ENCODE measurements at places on chromosomes 3 and 15.

DNA sequence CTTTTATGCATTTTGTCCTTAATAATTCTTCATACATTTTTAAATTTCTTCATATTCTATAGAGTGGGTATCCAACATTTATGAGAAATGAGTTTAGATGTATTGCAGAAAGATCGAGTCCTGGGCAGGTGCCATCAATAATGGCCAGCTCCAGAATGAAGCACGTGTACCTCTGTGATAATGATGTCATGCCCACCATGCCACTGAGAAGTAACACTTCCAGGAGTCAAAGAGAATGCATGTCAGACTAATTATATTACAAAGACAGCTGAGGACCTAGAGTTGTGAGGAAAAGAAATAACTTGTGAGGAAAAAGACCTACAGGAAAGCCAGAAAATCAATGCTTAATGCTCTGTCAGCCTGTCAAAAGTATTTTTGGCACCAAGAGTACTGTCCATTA lies 157.4 kb upstream of the P2RY1 start:
- DNase-seq = no peak

DNA sequence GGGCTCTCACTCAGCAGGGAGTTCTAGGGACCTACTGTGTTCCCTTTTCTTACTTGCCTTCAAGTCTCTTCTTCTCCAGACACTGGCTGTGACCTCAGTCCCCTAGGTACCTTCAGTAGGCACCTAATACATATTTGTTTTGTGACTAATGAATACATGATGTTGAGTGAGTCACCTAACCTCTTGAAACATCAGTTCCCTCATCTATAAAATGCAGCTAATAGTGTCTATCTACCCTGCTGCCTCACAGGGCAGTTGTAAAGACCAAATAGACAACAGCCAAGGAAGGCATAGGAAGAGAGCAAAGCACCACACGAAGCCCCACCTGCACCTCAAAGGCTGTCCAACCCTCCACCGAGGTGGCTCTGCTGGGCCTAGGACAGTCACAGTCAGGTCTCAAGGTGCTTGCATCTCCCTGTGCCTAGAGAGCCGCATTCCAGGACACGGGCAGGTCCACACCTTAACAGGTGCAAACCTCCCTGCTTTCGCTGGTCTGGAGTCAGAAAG lies 29.1 kb downstream of the DAPK2 start:
- DNase-seq = no peak

- DNase-seq = no peak
Observed at GRCh38 chr3:52835766-52836470, 1.1 kb upstream of the MUSTN1 start.

DNA sequence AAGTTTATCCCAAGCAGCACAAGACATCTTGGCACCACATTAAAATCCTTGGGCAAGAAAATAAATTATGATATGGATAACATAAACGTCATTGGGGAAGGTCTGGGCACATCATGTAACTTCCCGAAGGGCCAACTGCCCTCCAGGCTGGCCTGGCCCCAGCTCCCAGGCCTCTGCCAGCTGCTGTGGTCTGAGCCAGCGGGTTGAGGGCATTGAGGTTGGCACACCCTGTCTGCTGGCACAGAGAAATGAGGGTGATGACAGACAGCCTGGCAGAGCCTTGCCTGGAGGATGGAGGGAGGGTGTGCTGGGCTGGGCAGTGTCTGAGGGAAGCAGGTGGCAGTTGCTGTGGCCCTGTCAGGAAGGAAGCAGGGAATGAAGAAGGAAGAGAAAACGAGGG lies 3.3 kb upstream of the RBSN start:
- DNase-seq = no peak

DNA sequence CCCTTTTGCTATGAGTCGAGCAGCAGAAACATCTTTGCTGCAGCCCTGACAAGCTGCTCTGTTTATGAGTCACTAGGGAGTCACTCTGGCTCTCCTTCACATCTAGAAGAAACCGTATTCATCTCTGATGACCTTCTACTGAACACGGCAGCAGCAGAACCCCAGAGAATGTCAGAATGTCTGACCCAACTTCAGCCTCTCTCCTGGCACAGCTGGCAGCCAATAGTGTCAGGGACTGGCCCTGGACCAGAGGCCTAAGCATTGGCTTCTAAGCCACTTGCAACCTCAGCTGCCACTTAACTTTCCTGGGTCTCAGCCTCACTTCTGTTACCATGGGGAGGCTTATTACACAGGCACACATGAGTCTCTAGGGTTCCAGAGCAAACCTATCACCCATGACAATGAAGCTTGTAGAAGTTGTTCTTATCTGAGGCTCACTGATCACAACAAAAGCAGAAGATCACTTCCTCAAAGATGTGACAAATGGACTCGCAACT lies 184.1 kb upstream of the TLE3 start:
- no peak for DNase-seq

GRCh38 chr15:92663250-92663951 lies 7.8 kb upstream of the FAM174B start:
- no peak for DNase-seq

GRCh38 chr15:39629906-39630305 lies 49.0 kb downstream of the THBS1 start:
- DNase-seq = no peak

- DNase-seq = no peak
Observed at GRCh38 chr15:79208179-79208578, 74.3 kb upstream of the ANKRD34C start.

- no peak for DNase-seq
Observed at GRCh38 chr15:75229191-75230015, 27.7 kb downstream of the C15orf39 start.

DNA sequence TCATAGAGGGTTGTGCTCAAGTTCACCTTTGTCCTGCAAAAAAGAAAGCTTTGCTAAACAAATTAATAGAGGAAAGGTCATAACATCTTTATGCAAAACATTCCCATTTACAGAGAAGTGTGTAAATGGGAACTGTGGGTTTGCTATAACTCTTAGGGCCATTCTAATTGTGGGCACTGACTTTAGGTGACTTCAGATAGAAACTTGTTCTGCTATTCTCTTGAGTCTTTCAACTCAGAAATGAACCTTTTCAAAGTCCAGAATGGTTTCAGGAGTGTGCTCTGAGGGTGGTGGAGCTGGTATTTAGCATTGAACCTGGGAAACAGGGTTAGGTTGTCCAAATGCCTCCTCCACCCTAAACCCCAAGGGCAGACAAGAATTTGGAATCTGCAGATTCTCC lies 34.0 kb downstream of the SPTSSB start:
- no peak for DNase-seq

DNA sequence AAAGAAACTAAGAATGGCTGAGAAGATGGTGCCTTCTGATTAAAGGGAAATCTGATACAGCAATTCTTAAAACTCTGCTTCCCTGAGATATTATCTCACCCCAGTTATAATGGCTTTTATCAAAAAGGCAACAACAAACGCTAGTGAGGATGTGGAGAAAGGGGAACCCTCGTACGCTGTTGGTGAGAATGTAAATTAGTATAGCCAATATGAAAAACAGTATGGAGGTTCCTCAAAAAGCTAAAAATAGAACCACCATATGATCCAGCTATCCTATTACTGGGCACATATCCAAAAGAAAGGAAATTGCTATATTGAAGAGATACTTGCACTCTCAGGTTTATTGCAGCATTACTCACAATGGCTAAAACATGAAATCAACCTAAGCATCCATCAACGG lies 65.1 kb downstream of the GOLIM4 start:
- no peak for DNase-seq

- DNase-seq = no peak
Observed at GRCh38 chr15:47442371-47442770, 274.9 kb upstream of the SEMA6D start.

DNA sequence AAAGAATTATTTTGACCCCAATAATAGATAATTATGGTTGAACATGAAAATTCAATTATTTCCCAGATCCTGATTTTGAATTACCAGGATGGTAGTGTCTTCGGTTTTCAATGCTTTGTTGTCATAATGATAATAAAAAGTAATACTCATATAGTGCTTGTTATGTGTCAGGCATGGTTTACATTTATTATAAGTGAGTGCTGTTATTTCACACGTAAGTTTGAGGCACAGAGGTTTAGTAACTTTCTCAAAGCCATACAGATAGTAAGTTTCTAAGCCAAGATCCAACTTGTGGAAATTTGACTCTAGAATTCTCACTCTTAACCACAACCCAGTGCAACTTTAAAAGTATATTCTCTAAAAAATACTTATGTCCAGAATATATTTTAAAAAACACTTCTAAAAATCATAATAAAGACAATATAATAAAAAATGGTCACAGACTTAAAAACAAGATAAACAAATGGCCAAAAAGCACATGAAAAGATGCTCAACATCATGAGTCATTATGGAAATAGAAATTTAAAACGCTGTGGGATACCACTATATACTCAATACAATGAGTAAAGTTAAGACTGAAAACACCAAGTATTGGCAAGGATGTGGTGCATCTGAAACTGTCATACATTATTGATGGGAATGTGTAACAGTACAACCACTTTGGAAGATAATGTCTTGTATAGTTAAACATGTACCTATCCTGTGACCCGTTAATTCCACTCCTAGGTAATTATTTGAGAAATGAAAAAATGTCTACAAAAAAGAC lies 45.2 kb downstream of the SPRED1 start:
- DNase-seq = no peak

DNA sequence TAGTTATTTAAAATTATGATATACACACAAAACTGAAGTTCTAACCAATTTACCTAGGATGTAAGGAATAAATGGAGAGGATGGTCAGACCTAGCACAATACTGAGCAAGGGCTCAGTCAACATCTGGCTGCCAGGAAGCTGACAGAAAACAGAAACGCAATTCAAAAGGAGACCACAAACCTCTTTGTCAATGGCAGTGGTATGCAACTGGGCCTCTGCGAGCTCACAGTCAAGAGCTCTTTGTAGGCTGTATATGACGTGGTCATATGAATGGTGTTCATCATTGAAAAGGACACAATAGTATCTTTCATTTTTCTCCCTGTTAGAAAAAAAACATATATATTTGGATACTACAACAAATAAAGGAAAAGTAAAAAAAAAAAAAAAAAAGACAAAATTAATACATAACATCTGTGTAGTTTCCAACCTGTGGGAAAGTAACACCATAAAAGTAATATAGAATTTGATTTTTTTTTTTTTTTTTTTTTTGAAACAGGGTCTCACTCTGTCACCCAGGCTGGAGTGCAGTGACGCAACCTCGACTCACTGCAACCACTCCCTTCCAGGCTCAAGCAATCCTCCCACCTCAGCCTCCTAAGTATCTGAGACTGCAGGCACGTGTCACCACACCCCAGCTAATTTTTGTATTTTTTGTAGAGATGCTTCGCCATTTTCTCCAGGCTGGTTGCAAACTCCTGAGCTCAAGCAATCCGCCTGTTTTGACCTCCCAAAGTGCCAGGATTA lies 37.9 kb downstream of the UBR1 start:
- no peak for DNase-seq

GRCh38 chr3:61927332-61927731 lies 366.0 kb downstream of the PTPRG start:
- DNase-seq = no peak

GRCh38 chr3:37456270-37456708 lies 281.9 kb upstream of the LRRFIP2 start:
- DNase-seq = no peak

- no peak for DNase-seq
Observed at GRCh38 chr3:186964071-186964470, 33.7 kb downstream of the ST6GAL1 start.

DNA sequence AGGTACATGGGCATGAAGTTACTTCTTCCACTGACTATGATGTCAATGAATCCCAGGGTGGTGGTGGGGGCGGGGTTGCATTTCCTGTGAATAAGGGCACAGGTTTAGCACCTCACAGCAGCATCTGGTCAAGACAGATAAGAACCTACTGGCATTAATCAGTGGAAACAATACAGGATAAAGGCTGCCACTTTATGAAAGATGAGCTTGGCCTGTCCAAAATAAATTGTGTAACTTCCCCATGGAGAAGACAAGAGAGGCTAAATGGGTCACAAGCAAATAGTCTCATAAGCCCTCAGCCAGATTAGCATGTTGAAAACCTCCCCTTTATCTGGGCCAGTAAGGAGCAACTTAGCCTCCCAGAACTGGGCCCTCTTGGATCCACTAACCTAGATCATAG lies 27.4 kb upstream of the PLSCR2 start:
- DNase-seq = no peak

GRCh38 chr15:70406617-70407335 lies 309.1 kb upstream of the TLE3 start:
- no peak for DNase-seq
